Endodermal cell (in vitro differentiated cells): ENCODE measurements at places on chromosomes 6 and 20. TPM values are rescaled to one million over a fixed set of nuclear protein-coding genes. Genes with fewer than 3 reads are reported as not detected.

The FOXS1 gene
- not detected in 2 replicates for total RNA-seq

The FAM162B gene
- total RNA-seq = 0.77 and 0.79 TPM in 2 replicates

The RAD21L1 gene
- 1.3 to 1.4 TPM in 2 of 3 replicates, not detected in the other for total RNA-seq

The ZC2HC1B gene
- not detected in 3 replicates for total RNA-seq

The HLA-DRA gene
- 0.27 TPM in 1 of 3 replicates, not detected in the others for total RNA-seq

The TCP11 gene
- not detected in 2 replicates for total RNA-seq

The SRSF3 gene
- total RNA-seq = 217 to 493 TPM (median 442 TPM) in 3 replicates

DNA sequence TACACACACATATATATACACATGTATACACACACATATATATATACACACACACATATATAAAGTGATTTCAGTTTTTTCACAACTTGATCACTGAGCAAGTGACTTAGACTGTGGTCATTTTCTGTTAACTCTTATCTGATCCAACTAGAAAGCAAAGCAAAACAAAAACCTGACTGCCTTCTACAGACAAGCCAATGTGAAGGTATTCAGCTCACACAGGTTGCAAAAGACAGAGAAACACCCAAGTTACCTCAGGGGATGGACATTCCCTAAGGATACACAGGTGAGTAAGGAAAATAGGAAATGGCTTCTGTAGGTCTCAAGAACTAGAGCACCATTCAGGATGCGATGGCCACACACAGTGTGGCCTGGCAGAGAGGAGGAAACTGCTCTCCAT is 58.4 kb upstream of the IER3 start:
- H3K36me3 ChIP-seq = no peaks in the 10 kb centered on the region
- H3K4me3 ChIP-seq = no peak overlapping the region
- no peaks in the 10 kb centered on the region for H3K4me1 ChIP-seq
- no peaks in the 10 kb centered on the region for H3K27me3 ChIP-seq
- no peak for DNase-seq

- H3K36me3 ChIP-seq = no peaks in the 10 kb centered on the region
- H3K27me3 ChIP-seq = no peaks in the 10 kb centered on the region
- H3K4me3 ChIP-seq = no peak overlapping the region
- peaks cover 8% of the 10 kb centered on the region for H3K4me1 ChIP-seq
- no peak overlapping the region for H3K27ac ChIP-seq
Observed at GRCh38 chr6:22958677-22959076, 389.3 kb downstream of the HDGFL1 start.

DNA sequence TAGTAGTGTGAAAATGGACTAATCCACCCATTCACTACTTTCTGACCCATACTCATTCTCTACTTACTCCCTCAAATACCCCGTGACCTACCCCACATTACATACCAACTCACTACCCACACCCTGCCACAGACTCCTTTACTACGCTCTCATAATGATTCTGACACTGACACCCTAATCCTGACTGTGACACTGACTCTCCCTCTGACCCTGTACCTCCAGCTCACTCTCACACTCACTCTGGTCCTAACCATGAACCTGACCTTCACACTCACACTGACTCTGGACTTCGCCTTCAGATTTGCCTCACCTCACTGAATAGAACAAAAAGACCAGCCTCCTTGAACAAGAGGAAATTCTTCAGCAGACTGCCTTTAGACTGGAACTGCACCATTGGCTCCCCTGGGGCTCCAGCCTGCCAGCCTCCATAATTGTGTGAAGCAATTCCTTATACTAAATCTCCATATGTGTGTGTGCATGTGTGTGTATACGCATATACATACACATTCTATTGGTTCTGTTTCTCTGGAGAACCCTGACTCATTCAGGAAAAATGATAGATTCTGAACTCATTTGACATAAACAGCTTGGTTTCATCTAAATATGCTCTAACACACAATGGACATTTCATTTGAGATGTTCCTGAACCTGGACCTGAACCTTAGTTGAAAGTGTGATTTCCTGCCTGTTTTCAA is 10.5 kb upstream of the ZNF343 start:
- DNase-seq = no peak
- H3K4me3 ChIP-seq = no peak overlapping the region
- no peaks in the 10 kb centered on the region for H3K36me3 ChIP-seq
- no peaks in the 10 kb centered on the region for H3K4me1 ChIP-seq
- no peak overlapping the region for H3K27ac ChIP-seq
- H3K27me3 ChIP-seq = peaks cover 52% of the 10 kb centered on the region

GRCh38 chr6:16717275-16717942 is 43.9 kb downstream of the ATXN1 start:
- no peak overlapping the region for H3K27ac ChIP-seq
- no peaks in the 10 kb centered on the region for H3K4me1 ChIP-seq
- DNase-seq = no peak
- H3K4me3 ChIP-seq = no peak overlapping the region

GRCh38 chr6:146868671-146869209 is 270.0 kb downstream of the ADGB start:
- H3K4me1 ChIP-seq = no peaks in the 10 kb centered on the region
- H3K36me3 ChIP-seq = no peaks in the 10 kb centered on the region
- no peak for DNase-seq
- no peak overlapping the region for H3K27ac ChIP-seq
- no peak overlapping the region for H3K4me3 ChIP-seq

DNA sequence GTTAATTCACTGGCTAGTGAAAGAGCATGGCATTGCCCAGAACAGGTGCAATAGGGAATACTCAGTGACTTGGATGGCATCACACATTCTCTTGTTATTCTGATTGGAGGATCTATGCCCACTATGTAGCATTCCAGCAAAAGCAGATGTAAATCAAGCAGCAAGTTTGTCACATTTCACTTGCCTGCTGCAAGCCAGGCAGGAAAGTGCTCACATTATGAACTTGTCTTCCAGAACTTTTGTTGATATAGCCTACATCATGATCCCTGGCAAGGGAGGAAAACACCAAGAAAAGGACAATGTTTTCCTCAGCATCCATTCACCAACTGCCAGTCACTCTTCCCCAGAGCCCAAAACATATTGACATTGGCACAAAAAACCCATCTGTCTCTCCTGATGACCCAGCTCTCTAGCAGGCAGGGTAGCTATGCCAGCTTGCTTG is 77.8 kb downstream of the ARHGAP18 start:
- H3K36me3 ChIP-seq = no peaks in the 10 kb centered on the region
- no peaks in the 10 kb centered on the region for H3K4me1 ChIP-seq
- H3K27ac ChIP-seq = no peak overlapping the region
- H3K27me3 ChIP-seq = no peaks in the 10 kb centered on the region
- H3K4me3 ChIP-seq = no peak overlapping the region
- no peak for DNase-seq

GRCh38 chr20:41865938-41866337 is 247.8 kb upstream of the CHD6 start:
- H3K4me1 ChIP-seq = peaks cover 3% of the 10 kb centered on the region
- DNase-seq = no peak
- no peaks in the 10 kb centered on the region for H3K27me3 ChIP-seq
- no peak overlapping the region for H3K27ac ChIP-seq

- DNase-seq = no peak
- no peaks in the 10 kb centered on the region for H3K36me3 ChIP-seq
- no peak overlapping the region for H3K27ac ChIP-seq
- H3K4me3 ChIP-seq = no peak overlapping the region
Observed at GRCh38 chr6:38283734-38284362, 355.9 kb downstream of the BTBD9 start.

- DNase-seq = no peak
- H3K27ac ChIP-seq = no peak overlapping the region
- H3K36me3 ChIP-seq = no peaks in the 10 kb centered on the region
- H3K27me3 ChIP-seq = peaks cover 11% of the 10 kb centered on the region
Observed at GRCh38 chr20:64092258-64093012, 8.2 kb upstream of the LKAAEAR1 start.

DNA sequence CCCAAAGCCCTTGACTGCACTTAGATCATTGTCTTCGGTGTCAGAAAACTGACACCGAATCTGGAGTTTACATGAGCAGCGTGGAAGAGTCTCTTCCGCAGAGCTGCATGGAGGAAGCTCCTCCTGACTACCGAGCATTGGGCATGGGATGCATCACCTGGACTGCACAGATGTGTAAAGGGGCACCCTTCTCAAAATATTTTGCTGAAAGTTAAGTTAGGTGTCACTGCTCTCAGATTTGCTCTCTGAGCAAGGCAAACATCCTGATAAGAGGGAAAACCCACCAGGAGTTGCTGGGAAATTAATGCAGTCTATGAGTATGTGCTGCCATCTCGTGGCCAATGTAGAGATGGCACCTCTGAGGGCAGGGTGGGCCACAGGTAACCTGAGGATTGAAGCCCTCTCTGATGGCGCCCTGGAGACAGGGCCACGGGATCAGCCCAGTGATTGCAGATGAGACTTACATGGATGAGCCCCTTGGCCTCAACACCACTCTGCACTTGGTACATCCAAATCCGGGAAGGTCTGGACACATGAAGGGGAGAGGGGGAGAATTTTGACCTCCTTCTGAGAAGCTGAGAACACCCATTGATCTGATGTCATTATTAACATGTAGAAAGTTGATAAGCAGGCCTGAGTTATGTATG is 129.9 kb downstream of the LPA start:
- peak overlapping the region; percentile 71 for H3K4me3 ChIP-seq
- H3K27ac ChIP-seq = no peak overlapping the region
- peak; percentile 95 for DNase-seq
- no peaks in the 10 kb centered on the region for H3K36me3 ChIP-seq
- peaks cover 8% of the 10 kb centered on the region for H3K27me3 ChIP-seq

- no peaks in the 10 kb centered on the region for H3K27me3 ChIP-seq
- H3K27ac ChIP-seq = no peak overlapping the region
- H3K4me1 ChIP-seq = no peaks in the 10 kb centered on the region
- DNase-seq = peak; percentile 84
- H3K36me3 ChIP-seq = no peaks in the 10 kb centered on the region
Observed at GRCh38 chr20:61044499-61044898, 207.6 kb upstream of the CDH4 start.

DNA sequence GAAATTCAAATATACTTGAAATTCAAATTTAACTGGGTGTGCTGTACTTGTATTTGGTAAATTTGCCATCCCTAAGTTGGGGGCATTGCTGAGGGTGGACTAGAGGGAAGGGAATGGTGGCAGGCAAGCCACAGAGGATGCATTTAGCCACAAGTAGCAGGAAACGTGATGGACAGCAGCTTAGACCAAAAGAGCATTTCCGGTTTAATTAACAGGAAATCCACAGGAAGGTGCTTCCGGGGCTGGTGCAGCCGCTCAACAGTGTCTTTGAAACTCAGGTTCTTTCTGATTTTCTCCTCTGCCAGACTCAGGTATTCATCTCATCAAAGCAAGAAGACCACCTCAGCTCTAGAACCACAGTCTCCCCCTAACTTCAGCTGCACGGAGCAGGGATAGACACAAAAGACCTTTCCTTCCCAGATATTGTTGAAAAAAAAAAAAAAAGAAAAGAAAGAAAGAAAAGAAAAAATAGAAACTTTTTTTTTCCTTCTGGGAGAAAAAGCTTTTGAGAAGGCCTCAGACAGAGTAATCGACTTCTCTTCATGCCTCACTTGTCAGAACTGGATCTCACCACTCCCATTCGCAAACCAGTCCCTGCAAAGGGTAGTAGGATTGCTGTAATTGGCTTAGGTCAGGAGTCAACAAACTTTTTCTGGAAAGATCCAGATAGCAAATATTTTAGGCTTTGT is 8.0 kb upstream of the BCAS1 start:
- H3K4me1 ChIP-seq = no peaks in the 10 kb centered on the region
- H3K27me3 ChIP-seq = no peaks in the 10 kb centered on the region
- no peak overlapping the region for H3K27ac ChIP-seq
- no peak for DNase-seq
- H3K36me3 ChIP-seq = no peaks in the 10 kb centered on the region

- no peak overlapping the region for H3K27ac ChIP-seq
- no peaks in the 10 kb centered on the region for H3K27me3 ChIP-seq
- H3K4me3 ChIP-seq = no peak overlapping the region
- H3K4me1 ChIP-seq = no peaks in the 10 kb centered on the region
- no peaks in the 10 kb centered on the region for H3K36me3 ChIP-seq
Observed at GRCh38 chr20:12130781-12131180, 213.1 kb downstream of the BTBD3 start.

DNA sequence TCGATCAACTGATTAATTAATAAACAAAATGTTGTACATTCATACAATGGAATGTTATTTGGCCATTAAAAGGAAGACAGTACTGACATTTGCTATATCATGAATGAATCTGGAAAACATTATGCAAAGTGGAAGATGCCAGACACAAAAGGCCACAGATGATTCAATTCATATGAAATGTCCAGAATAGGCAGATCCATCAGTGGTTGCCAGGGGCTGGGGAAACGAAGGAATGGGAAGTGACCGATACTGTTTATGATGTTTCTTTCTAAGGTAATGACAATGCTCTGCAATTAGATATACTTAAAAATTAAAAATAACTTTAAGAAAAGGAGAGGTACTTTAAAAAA is 37.2 kb downstream of the ELOVL5 start:
- DNase-seq = no peak
- no peak overlapping the region for H3K27ac ChIP-seq
- peaks cover 2% of the 10 kb centered on the region for H3K4me1 ChIP-seq
- H3K27me3 ChIP-seq = no peaks in the 10 kb centered on the region
- H3K4me3 ChIP-seq = no peak overlapping the region
- H3K36me3 ChIP-seq = no peaks in the 10 kb centered on the region

- peaks cover 67% of the 10 kb centered on the region for H3K36me3 ChIP-seq
- H3K4me1 ChIP-seq = no peaks in the 10 kb centered on the region
- no peaks in the 10 kb centered on the region for H3K27me3 ChIP-seq
- no peak overlapping the region for H3K4me3 ChIP-seq
Observed at GRCh38 chr6:11208854-11209253, 23.6 kb downstream of the NEDD9 start.

GRCh38 chr6:37105148-37106050 is 64.6 kb upstream of the PIM1 start:
- H3K27me3 ChIP-seq = no peaks in the 10 kb centered on the region
- no peak overlapping the region for H3K4me3 ChIP-seq
- H3K27ac ChIP-seq = no peak overlapping the region
- no peaks in the 10 kb centered on the region for H3K36me3 ChIP-seq
- peak; percentile 71 for DNase-seq

GRCh38 chr20:48619126-48620101 is 208.4 kb downstream of the PREX1 start:
- no peak overlapping the region for H3K27ac ChIP-seq
- peaks cover 3% of the 10 kb centered on the region for H3K36me3 ChIP-seq
- no peaks in the 10 kb centered on the region for H3K4me1 ChIP-seq
- H3K27me3 ChIP-seq = no peaks in the 10 kb centered on the region
- no peak for DNase-seq

DNA sequence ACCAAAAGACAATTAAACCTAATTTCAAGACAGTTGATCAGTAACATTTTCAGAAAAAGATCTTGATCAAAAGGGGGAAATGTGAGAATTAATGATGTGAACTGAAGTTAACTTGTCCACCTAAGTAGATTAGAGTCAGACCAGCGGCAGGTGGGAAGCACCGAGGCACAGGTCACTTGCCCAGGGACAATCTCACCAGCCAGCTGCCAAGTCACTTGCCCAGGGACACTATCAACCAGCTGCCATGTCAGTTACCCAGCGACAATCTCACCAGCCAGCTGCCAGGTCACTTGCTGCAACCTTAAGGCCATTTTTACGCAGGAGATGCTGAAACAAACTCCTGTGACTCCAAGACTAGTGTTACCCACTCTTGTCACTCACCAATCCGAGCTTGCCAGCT is 187.6 kb upstream of the THBS2 start:
- H3K4me1 ChIP-seq = no peaks in the 10 kb centered on the region
- no peaks in the 10 kb centered on the region for H3K36me3 ChIP-seq
- no peak overlapping the region for H3K4me3 ChIP-seq
